ENCODE measurements at places on chromosomes 12 and 14.

GRCh38 chr12:110248096-110248447 is 33.0 kb upstream of the ATP2A2 start:
- no peak for DNase-seq

GRCh38 chr14:34665785-34666435 is 36.0 kb upstream of the SNX6 start:
- peak; percentile 72 for DNase-seq

- DNase-seq: no peak
Measured at GRCh38 chr14:46519121-46519520, 132.5 kb downstream of the RPL10L start.

GRCh38 chr12:41089438-41089837 is 98.7 kb upstream of the PDZRN4 start:
- DNase-seq: no peak

DNA sequence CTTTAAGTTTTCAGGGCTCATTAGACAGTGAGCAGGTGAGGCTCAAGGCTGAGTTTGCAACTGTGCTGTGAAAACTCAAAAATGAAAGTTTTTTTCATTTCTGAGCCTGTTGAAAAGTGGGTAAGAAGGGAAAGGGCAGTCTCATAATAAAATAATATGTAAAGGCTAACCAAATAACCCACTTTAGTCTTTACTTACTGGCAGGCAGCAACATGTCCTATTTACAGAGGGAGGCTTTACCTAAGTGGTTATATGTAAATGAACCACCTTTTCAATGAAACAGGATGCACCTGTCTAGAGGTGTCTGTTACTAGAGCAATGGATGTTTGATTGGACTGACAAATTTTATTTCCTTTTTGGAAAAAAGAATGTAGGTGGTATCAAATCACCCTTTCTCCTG is 158.0 kb downstream of the ETV6 start:
- no peak for DNase-seq

DNA sequence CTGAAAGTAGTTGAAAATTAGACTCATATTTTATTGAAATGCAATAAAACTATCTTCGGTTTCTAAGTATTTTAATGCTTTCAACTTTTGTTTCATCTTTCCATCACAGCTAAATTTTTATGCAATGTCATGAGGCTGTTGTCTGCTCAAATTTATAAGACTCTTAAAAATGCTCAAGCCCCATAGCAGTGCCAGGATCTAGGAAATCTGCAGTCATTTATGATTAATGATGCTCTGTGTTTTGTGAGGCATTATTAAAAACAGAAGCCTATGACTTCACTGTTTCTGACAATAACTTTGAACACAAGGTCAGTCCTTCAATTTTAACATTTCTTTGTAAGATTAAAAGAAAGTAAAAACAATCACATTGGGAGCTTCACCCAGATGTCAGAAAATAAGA is 112.5 kb downstream of the ALX1 start:
- DNase-seq: no peak

DNA sequence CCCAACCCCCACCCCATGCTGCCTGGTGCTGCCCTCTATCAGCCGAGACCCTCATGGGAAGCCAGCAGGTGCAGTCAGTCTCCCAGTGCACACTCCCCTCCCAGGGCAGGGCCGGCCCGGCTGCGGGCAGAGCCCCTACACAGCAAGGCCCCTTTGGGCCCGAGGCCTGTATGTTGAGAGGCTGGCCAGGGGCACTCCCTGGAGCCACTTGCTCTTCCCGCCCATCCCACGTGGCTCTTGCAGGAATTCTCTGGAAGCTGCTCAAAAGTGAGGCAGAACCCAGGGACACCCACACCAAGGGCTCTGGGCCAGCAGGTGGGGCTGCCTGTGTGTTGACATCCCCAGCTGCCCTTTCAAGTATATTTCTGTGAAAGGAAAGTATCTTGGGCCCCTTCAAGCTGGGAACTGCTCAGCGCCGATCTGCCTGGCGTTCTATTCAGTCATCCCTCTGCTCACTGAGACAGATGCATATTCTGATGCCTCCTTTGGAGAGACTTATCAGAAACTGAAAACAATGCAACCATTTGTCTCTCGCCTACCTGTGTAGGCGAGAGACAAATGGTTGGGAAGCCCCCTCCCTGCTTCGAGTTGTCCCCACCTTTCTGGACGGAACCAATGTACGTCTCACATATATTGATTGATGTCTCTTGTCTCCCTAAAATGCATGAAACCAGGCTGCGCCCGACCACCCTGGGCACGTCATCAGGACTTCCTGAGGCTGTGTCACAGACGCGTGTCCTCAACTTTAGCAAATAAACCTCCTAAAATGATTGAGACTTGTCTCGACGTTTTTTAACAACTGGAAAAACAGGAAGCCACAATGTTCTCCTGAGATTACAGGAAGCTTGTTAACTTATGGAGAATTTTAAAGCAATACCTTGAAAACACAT is 6.0 kb downstream of the GPR132 start:
- no peak for DNase-seq
